ENCODE measurements at places on chromosomes 16 and 17.

DNA sequence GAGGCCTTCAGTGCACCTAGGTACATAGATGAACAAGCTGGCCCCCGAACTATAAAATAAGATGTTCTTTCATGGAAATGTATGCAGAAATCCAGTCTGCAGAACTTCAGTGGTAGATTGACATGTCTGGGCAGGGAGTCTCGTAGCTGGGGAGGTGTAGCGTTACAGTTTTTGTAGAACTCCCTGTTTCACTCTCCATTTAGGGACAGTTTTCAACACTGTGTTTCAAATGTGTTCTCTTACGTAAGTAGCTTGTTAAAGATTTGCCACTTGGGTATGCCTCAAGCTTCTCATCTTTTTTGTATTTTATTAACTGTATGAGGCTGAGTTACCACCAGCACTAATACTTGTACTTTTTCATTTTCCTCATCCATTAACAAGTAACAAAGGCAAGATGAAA lies 46.6 kb downstream of the PLD6 start:
- DNase-seq = no peak

GRCh38 chr16:89219365-89219764 lies 1.9 kb downstream of the ZNF778 start:
- DNase-seq = no peak

GRCh38 chr17:45925311-45925710 lies 31.0 kb downstream of the MAPT start:
- DNase-seq = no peak

DNA sequence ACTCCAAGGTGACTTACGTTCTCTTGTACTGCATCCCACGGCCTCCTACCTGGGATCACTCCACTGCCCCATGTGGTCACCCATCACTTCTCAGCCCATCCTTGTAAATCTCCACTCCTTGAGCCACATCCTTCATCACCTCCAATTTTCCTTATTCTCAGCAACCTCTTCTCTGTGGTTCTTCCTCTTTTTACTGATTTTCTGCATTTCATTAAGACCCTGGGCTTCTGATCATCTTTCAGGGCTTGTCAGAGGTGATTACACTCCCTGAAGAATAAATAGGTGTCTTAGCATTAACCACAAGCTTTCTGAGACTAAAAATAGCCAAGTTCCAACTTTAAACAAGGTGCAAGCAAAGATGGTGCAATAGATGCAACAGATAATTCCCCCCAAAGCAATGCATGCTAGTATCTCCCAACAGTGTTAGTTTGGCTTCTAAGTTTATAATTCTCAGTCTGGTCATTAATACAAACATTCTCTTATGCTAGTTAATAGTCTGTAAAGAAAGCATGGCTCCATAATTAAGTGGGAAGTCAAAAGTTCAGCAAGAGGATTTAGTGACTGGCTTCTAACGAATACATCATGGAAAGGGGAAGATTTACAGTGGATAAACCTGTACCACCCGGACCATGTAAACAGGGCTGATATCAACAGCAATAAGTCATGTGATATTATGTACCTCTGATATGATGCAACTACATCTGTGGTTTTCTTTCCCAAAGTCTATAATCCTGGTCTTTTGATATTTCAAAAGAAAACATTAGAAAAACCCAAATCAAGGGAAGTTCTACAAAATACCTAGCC lies 47.4 kb upstream of the FOXJ1 start:
- no peak for DNase-seq

GRCh38 chr16:85602402-85603202 lies 10.5 kb upstream of the GSE1 start:
- no peak for DNase-seq

DNA sequence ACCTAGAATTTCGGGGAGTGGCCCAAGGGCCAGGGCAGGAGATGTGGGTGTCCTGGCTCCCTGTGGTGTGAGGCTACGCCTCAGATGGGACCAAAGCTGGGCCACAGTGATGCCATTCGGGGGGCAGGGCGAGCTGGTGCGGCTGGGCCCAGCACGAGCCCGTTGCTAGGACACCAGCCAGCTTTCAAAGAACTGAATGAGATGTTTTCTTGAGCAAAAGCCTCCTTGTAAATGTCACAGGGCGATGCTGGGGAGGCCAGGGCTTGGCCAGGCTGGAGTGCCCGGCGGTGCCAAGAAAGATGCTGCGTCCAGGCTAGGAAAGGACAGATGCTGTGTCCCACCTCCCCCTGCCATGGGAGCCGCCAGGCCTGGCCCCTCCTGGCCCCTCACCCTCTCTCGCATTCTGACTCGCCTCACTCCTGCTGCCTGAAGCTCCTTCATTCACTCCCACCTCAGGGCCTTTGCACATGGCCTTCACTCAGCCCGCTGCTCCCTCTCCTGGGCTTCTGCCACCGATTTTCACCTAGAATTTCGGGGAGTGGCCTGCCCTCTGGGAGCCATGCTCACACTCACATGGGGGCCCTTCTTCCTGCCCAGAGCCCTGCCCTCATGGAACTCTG lies 39.1 kb downstream of the CPNE2 start:
- no peak for DNase-seq

- no peak for DNase-seq
Measured at GRCh38 chr16:4021070-4021779, 95.0 kb downstream of the ADCY9 start.

GRCh38 chr17:46150216-46150963 lies 42.8 kb downstream of the KANSL1 start:
- no peak for DNase-seq

DNA sequence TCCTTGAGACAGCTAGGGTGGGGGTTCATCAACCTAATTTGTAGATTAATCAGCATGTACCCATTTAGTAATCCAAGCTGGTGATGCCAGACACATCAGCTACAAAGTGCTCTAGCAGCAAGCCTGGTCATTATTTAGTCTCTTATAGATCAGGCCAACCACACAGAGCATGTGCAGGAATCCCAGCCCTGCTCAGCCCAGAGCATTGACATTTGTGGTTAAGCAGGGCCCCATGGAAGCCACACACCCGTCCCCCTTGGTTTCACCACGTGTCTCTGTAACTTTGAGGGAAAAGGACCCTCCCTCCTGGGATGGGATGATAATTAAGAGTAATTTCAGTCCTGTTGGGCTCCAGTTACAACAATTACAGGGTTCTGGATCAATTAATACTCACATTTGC lies 268.8 kb upstream of the RPL38 start:
- no peak for DNase-seq

DNA sequence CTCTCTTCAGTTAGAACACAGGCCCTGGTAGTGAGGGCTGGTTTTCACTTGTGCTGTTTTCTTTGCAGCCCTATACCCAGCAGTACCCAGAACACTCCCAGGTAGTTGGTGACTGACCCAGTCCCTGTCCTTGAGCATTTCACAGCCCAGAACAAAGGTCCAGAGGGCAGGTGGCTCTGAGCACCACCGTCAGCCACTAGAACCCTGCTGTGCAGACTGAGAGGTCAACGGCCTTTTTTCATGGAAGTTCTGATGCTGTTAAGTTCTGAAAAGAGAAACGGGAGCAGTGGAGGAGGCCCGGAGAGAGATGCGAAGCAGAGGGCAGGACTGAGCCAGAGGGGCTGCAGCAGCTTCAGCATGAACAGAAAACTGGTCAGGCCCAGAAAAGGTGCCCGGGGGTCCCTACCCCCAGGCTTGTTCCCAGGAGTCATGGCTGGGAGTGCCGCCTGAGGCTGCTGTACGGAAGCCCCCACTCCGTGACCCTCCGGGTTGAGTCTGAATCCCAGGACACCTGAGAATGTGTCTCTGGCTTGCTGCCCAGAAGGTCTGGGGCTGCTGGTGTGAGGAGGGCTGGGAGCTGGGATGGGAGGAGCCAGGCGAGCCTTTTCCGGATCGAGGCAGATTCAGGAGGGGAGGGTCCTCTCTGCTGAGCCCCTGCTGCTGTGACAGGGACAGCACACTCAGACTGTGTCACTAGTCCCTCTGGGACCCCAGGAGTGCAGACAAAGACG lies 8.7 kb downstream of the ZNF276 start:
- no peak for DNase-seq

GRCh38 chr17:57915985-57916757 lies 39.0 kb downstream of the CUEDC1 start:
- DNase-seq = no peak

DNA sequence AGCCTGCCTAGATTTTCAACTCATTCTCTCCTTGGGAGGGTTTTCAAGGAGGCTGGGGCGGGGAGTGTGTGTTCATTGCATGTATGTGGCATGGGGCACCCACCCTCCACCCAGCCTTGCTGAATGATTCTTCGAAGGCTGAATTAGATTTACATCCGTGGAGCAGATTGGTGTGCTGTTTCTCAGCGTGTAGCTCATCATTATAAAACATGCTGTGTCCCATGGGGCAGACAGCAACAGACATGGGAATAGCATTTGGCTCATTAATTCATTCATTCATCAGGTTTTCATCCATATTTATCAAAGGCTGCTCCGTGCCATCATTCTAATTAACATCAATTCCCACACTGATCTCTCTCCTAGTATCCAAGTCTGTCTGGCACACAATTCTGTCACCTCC lies 10.6 kb upstream of the CD300A start:
- DNase-seq = no peak

GRCh38 chr16:31200821-31201568 lies 1.6 kb downstream of the PYCARD start:
- DNase-seq = no peak

- DNase-seq = no peak
Measured at GRCh38 chr17:61398721-61399130, 917 bp upstream of the TBX2 start.

DNA sequence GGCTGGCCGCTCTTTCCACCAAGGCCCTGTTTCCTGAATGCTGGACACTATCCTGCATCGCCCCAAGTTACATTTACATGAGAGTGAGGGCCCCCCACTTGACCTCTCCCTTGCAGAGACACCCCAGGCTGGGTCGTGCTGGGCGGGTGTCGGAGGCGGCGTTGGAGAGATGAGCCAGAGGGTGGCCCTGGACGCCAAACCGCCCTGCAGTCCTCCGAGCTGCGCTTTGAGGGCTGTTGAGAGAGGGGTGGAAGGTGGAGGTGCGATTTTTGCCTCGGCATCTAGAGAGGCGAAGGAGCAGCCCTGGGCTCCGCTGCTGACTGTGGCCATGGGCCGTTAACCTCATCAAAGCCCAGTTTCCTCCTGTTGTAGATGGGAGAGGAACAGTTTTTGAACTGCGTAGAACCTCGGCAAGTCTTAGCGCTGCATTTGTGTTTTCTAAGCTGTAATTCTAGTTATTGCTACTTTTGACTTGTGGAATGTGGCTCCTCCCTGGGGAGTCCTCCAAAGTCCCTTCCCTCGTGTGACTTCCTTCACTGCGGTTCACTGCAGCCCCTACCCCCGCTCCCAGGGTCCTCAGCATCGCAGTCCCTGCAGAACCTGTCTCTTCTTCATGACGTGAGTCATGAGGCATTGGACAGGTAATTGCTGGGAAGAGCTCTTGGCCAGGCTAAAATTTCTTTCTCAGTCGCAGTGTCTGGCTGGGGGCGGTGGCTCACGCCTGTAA lies 986 bp upstream of the ELOB start:
- DNase-seq = no peak

DNA sequence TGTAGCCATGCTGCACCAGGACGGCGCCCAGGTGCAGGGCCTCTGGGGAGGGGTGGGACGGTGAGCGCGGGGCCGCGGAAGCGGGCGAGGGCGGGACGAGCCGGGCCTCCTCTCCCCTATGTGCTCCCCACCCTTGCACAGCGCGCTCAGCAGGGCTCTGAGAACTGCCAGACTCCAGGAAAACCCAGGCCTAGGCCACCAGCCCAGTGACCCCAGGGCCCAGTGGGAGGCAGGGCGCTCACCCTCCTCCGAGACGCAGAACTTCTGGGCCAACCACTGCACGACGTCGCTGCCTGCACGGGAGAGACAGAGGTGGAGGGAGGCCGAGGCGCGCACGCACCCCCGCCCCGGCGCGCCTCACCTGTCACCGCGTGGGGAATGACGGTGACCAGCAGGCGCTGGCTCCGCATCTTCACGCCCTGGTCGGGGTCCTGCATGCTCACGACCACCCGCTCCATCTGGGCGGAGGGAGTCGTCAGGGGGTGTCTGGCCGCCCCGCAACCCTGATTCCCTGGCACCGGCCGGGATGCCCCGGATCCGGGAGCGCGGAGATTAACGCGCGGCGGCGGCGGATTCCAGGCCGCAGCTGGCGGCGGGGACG lies 603 bp downstream of the RGS11 start:
- no peak for DNase-seq

GRCh38 chr17:3804503-3804931 lies 3.5 kb upstream of the ITGAE start:
- no peak for DNase-seq

- no peak for DNase-seq
Measured at GRCh38 chr17:58577696-58578095, 63.3 kb upstream of the MTMR4 start.

DNA sequence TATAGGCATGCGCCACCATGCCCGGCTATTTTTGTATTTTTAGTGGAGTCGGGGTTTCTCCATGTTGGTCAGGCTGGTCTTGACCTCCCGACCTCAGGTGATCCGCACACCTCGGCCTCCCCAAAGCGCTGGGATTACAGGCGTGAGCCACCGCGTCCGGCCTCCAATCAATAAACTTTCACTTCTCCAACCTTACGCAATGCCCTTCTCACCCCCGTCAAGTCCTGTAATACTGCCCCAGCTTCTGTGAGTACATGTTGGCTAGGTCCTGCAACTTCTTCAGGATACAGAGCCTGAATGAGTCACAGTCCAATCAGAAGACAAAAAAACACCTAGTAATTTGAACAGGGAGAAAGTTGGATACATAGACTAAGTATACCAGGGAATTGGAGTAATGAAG lies 47.1 kb upstream of the PHOSPHO1 start:
- DNase-seq = no peak

DNA sequence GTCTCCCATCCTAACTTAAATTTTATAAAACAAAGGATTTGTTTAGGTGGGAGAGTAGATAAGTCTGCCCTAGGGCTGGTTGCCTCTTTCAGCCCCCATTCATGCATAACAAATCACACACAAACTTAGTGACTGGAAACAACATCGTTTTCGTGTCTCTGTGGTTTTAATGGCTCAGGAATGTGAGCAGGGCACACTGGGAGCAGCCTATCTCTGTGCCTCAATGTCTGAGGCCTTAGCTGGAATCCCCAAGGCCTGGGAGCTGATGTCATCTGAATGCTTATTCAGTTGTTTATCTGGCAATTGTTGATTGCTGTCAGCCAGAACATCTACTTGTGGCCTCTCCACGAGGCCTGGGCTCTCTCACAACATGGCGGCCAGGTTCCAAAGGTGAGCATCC lies 101.9 kb upstream of the HSBP1 start:
- no peak for DNase-seq

- no peak for DNase-seq
Measured at GRCh38 chr16:66389256-66390176, 23.0 kb downstream of the CDH5 start.

DNA sequence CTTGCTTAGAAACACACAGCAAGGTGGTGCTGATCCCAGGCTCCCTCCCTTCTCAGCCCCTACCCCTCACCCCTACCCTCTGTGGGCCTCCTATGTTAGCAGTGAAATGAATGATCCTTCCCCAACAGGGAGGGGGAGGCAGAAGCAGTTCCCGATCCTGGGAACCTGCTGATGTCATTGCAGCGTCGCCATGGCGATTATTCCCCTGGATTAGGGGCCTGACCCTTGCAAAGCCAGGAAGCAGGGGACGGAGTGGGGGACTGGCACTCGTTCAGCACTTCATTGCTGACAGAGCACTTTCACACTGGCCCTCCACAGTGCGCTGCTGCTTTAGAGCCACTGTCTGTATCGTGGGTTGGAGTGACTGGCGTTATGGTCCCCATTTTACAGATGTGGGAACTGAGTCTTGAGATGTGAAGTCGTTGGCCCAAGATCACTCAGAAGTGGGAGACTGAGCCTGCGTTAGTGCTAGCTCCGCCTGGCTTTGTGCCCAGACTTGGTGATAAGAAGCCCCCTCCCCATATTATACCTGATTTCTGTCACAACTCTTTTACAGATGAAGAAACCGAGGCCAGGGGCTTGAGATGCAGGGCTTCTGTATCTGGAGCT lies 26.6 kb downstream of the LASP1 start:
- DNase-seq = no peak

- no peak for DNase-seq
Measured at GRCh38 chr17:16929757-16930520, 42.0 kb downstream of the TNFRSF13B start.

Measured in 8988T (cell line).